Fibroblast of upper back skin (primary cell): ENCODE measurements at places on chromosomes 13 and 19.

GRCh38 chr13:27280009-27280656 is 9.5 kb downstream of the RASL11A start:
- DNase-seq = no peak

DNA sequence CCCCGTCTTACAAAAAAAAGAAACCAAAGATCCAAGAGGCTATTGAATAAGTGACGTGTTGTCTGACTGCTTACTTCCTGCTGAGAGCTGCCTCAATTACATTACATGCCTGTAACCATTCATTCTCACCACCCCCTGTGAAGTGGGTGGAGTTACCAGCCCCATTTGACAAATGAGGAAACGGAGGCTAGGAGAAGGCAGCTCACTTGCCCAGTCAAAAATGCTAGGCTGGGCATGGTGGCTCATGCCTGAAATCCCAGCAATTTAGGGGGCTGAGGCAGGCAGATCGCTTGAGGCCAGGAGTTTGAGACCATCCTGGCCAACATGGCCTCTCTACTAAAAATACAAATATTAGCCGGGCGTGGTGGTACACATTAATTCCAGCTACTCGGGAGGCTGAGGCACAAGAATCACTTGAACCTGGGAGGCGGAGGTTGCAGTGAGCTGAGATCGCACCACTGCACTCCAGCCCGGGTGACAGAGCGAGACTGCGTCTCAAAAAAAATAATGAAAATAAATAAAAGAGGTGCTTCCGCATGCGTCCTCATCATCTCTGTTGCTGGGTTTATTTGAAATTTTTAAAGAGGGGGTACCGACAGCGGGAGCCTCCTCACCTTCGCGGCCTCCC is 499 bp downstream of the LSM7 start:
- peak; percentile 89 for DNase-seq

DNA sequence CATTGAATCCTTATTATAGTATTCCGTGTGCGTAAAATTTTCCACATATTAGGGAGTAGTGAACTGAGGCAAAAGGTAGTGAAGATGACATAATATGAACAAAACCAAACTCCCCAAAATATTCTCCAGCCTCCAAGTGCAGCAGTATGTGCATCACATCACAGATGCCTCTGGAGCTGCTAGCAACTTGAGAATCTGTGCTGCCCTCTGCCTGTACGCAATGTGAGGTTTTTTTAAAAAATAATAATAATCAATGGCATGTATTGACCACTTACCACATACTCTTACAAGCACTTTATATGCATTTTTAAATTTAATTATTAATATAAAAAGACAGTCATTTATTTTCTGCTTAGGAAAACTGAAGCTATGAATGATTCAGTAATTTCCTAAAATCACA is 583.0 kb upstream of the SPRY2 start:
- DNase-seq = no peak

GRCh38 chr13:21546372-21546771 is 57.6 kb downstream of the MICU2 start:
- DNase-seq = no peak

DNA sequence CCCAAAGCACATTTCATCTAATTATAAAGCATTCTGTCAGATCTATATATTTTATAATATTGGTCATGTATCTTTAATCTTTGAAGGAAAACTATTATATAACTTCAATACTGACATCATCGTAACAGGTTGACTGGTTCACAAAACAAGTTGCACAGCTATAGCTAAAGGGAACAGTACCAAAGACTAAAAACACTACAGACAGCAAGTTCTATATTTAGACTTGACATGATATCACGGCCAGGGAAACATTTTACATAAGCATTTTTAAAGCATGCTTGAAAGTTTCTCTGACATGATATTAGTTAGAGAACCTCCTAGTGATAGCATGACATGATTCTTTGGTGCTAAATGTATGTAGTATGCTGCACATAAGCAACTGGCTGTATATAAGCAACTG is 182.5 kb downstream of the NDFIP2 start:
- DNase-seq = no peak

- DNase-seq = peak; percentile 43
These were observed 149.0 kb downstream of the LMO7 start for GRCh38 chr13:75785130-75785529.

- no peak for DNase-seq
These were observed 61.4 kb upstream of the KLF2 start for GRCh38 chr19:16263141-16263761.

DNA sequence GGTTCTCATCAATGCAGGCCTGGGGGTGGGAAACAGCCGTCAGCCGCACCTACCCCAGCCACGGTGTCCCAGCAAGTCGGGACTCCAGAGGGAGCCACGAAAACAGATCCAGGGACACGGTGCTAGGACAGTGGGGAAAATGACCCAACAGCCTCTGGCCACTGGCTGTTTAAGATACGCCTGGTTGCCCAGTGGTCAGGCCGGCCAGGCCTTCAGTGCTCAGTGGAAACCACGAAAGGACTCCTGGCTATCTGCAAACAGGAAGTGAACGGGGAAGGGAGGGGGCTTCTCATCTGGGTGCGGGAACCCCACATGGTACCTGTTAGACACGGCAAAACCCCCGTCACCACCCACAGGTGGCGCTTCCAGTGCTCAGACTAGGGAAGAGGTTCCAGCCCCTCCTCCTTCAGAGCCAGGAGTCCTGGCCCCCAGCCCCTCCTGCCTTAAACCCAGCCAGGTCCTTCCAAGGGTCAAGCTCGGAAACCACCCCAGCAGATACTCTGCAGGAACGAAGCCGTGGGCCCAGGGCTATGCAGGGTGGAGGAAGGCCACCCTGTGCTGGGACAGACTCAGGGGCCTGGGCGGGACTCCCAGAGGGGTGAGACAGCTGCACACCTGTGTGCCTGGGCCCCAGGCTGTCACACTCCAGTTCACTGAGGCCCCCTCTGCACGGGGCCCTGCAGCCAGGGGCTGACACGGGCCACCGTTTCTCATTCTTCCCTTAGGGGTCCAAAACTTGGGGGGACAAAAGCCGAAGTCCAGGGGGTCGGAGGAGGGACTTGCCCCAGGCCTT is 4.5 kb downstream of the PPP1R12C start:
- DNase-seq = no peak

- no peak for DNase-seq
These were observed 28.2 kb downstream of the LAIR2 start for GRCh38 chr19:54530866-54531265.

DNA sequence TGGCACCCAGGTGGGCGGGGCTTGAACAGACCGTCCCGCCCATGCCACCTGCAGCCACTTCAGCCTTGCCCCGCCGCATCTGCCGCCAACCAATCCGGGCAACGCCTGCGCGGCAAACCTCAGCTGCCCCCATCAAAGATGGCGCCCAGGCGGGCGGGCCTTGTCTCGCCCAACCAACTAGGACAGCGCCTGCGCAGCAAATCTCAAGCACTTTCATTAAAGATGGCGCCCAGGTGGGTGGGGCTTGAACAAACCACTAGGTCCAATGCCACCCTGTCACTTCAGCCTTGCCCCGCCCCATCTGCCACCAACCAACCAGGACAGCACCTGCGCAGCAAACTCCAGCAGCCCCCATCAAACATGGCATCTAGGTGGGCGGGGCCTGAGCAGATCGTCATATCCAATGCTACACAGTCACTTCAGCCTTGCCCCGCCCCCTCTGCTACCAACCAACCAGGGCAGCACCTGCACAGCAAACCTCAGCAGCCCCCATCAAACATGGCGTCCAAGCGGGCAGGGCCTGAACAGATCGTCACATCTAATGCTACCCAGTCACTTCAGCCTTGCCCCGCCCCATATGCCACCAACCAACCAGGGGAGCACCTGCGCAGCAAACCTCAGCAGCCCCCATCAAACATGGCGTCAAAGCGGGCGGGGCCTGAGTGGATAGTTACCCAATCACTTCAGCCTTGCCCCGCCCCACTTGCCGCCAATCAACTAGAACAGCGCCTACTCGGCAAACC is 1.4 kb downstream of the PEG3 start:
- DNase-seq = peak; percentile 89

GRCh38 chr19:10390652-10391286 is 10.4 kb upstream of the TYK2 start:
- peak; percentile 56 for DNase-seq

GRCh38 chr19:4456476-4456842 is 1.1 kb downstream of the UBXN6 start:
- DNase-seq = peak; percentile 73

DNA sequence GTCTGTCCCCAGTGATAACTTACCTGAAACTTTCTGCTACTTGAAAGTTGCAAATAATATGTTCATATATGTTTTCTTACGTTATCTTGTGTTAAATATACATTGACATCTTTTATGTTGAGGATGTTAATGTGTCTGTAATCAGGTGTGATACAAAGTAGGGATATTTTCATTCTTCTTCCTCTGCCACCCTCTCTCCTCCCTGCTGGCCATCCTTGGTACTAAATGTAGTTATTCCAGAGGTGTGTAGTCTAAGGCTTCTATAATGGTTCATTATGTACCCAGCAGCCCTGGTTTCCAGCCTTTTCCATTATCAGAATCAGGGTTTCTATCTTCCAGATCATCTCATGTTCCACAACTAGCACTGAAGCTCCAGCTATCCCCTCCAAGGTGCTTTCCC is 606.7 kb upstream of the KLHL1 start:
- no peak for DNase-seq

- DNase-seq = no peak
These were observed 33.5 kb upstream of the SIN3B start for GRCh38 chr19:16795731-16796130.

DNA sequence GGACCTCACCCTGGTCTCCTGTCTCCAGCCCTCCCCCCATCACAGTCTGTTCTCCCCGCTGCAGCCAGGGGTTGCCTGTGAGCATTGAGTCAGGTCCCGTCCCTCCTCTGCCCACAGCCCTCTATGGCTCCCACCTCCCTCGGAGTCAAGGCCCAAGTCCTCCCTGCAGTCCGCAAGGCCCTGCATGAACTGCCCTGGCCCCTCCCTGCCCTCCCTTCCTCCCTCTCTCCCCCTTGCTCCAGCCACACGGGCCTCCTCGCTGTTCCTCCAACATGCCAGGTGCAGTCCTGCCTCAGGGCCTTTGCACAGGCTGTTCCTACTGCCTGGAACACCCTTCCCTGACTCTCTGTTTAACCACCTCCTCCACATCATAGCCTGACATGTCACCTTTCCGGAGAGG is 2.8 kb downstream of the TINCR start:
- no peak for DNase-seq

DNA sequence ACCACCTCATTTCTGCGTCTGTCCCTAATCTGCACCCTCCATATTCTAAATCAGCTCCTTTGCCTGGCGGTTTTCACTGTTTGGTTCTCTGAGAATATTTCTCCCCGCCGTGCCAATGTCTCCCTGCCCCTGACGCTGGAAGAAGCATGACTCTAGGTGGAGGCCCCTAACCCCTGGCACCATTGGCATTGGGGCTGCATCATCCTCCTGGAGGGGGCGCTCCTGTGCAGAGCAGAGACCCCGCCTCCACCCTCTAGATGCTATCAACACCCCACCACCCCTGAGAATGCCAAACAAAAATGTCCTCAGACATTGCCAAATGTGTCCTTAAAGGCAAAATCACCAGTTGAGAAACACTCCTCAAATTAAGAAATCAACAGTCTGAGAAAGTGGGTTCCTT is 6.5 kb downstream of the ZSCAN5B start:
- no peak for DNase-seq

DNA sequence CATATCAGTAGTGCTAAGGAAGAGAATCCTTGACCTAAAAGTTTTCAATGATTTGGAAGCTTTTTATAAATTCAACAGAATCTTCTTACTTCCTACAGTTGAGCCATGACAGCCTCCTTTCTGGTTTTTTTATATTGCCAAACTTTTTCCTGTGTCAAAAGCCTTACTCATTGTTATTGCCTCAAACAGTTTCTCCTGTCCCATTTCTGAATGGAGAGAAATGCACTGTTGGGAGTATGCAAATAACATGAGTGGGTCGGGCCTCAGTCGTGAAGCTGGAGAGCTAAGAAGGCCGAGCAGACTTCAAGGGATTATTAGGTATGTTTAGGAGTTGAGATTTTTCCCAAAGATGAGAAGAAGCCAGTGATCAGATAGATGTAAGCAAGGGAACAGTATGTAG is 766.4 kb upstream of the KLHL1 start:
- no peak for DNase-seq

DNA sequence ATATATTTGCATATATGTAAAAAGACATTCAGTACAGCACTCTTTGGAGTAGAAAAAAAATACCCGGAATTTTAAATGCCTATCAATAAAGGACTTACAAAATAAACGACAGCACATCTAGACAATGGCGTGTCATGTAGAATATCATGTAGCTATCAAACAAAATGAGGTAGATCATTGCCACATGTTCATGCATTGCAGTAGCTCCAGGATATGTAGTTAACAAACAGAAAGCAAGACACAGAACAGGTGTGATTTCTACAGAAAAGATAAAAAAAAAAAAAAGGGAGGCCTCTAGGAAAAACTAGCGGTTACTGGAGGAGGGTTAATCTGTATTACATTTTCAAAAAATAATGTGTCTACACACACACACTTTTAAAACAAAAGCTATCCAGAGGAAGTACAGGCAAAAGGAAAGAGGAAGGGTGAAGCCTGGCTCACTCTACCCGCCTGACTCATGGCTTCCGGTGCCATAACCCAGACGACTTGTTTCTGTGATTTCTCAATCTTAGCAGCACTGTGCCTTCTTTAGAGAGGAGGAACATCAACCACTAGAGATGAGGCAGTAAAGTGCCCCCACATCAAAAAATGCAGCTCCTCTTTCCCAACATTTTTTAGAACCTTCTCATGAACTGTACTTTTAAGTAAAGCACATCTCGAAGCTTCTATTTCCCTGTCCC is 6.9 kb downstream of the KCTD12 start:
- DNase-seq = peak; percentile 68

- peak; percentile 45 for DNase-seq
These were observed 536.7 kb upstream of the HTR2A start for GRCh38 chr13:47433461-47434005.

DNA sequence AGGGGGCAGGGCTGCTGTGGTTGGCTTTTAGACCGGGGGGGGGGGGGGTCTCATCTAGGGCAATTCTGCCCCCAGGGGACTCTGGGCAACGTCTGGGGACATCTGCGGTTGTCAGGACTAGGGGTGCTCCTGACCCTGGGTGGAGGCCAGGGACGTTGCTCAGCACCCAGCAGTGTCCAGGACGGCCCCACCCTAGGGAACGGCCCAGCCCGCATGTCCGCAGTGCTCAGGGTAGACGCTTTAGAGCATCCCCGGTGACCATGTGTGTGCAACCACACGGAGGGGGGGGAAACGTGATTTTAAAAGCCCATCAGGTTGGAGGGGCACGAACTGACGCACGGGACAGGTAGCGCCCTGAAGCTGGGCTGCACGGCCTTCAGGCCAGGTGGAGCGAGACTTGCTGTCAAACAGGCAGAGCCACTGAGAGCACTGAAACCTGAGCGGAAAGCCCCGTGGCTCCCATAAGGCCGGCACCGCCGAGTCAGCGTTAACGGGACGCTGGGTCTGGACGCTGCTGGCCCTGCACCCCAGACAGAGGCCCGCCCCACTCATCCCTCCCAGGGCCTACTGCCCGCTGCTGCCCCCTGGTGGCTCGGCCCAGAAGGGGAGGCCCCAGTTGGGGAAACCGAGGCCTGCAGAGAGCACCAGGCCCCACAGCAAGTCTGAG is 8.3 kb downstream of the CACTIN start:
- DNase-seq = peak; percentile 43

DNA sequence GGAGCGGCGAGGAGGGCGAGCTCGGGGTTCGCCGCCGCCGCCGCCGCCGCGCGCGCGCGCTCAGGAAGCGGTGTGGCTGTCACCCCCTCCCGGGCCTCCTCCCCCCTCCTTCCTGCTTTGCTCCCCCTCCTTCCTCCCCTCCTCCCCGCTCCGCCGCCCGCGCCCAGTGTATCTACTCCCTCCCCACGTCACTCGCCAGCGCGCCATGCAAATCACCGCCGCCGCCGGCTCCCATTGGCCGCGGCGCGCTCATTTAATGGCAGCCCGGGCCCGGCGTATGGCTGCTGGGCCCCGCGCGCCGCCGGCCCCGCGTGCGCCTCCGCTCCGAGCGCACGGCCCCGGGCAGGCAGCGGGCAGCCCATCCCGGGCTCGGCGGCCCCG is 335 bp upstream of the SOX1 start:
- peak; percentile 6 for DNase-seq
